Left forelimb (tissue), 1 donor: ENCODE measurements at places on chromosomes 7 and 10.

DNA sequence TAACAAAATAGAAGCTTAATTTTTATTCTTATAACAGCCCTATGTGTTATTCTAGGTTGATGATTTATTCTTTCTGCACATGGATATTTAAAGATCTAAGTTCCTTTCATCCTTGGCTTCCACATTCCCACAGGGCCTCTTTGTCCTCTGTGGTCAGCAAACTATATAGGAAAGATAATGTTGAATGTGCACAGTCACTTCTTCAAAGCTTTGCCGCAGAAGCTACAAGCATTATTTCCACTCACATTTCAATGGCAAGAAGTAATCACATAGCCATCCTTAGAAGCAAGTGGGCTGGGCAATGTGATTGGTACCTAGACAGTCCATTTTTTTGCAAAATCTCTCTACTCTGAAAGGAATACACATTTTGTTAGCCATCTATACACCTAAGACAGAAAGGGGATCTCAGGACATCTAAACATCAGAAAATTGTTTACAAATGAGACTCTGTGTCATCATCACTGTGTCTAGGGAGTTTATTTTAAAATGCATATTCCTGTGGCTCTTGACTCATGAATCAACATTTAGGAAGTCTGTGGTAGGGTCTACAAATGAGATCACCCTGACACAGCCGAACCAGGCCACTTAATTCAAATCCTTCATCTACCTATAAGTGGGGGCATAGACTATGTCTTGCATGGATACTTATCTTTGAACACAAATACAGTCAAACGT lies 1060.5 kb downstream of the XPNPEP1 start:
- DNase-seq = no peak

DNA sequence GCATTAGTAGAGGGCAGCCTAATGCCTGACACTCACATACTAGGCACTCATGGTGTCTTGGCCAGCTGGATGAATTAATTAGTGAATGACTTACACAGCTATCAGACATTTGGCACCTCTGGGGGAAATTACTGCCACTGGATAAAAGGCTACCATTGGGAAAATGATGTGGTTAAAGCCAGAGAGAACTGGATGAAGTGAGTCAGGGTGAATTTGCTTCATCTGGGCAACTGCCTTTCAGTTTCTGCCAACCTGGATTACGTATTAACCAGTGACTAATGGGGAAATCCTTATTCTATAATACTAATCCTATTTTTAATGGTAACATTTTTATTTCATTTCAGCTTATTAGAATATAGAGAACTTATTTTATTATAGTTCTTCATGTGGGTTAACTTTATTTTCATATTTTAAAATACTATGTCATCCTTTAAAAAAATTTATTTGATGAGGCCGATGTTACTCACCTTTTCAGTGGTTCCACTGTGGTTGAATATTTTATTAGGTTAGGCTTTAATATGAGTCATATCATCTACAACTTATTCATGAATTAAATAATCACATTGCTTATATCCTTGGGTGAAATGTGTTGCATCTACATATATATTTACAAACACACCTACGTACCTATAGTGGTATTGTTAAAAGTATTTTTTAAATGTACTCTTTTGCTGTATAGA lies 85.6 kb upstream of the CAPZA2 start:
- no peak for DNase-seq

DNA sequence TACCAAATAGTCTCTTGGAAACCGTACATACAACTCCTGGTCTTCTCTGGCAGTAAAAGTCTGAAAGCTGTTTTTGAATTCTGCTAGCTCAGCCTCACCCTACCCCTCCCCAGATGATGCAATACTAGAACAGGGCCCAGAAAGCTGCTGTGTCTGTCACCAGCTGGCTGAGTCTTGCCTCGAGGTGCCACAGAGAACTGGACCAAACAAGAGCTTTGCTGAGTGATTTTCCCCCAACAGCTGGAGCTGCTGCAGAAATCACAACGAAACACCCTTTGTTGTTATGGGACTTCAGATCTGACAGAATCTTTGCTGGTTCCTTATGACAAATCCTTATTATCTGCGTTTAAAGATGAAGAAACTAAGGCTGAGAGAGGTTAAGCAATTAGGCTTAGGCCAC lies 134.1 kb downstream of the SPAG6 start:
- DNase-seq = no peak

GRCh38 chr7:335358-336148 lies 45.6 kb downstream of the FOXL3 start:
- no peak for DNase-seq

DNA sequence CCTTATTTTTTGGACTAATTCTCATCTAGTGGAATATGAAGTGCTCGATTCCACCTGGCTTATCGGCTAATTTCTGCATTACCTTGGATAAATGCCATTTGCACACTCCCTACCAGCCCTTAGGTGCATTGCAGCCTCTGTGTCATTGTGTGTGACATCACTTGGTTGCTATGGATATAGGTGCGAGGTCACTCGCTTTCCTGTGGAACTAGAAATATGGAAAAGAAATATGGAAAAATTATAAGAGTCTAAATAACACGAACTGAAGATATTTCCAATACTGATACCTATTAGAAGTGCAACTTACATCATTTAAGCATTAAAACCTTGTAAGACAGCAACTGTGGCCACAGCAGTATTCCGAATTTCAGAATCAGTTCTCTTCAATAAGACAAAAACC lies 2.0 kb downstream of the YWHAG start:
- no peak for DNase-seq

GRCh38 chr10:56823849-56824248 lies 462.8 kb upstream of the ZWINT start:
- DNase-seq = no peak

DNA sequence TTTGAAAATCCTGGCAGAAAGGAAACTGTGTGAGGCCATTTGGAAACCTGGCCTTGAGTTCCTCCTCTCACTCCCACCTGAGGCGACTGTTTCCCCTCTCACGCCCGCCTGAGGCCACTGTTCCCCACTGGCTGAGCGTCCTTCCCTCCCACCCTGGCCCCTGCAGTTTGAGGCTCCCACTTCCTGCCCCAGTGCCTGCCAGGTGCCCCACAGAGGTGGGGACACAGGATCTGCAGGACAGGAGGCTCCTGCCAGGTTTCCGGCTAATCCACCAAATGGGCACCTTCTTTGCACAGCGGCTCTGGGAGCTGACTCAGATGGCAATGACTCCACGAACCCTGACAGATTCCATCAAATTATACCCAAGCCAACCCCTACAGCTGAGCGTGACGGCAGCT lies 24.3 kb upstream of the LARP4B start:
- DNase-seq = no peak

DNA sequence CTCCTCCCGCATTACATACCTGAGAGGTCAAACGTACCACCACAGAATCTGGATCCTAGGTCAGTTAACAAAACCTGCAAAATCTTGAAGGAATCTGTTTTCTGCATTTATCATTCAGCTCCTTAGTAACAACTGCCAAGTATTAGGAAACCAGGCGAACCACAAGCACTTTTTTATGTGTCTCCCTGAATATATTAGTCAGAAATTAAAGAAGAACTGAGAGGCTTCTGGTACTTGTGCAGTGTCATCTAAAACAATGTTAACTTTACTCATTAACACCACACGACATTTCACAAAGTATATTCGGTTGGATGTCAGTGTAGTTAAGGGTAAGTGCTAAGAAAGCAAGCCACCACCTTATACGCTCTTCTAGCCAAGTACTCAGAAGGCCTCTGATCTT lies 2.5 kb downstream of the CCDC6 start:
- no peak for DNase-seq

DNA sequence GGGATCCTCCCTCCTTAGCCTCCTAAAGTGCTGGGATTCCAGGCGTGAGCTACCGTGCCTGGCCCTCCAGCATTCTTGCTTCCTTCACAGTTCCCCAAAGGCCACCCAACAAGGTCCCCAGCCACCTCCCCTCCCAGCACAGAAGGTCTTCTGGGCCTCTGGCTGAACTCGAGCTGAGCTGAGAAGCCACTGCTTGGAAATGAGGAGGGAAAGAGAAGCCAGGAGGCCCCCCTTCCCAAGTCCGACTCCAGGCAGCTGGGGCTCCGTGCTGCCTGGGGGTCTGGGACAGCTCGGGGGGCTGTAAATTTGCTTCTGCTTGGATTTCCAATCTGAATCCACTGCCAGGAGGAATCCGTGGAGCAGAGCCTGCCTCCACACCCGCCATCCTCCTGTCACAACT lies 5.5 kb upstream of the EPO start:
- no peak for DNase-seq

DNA sequence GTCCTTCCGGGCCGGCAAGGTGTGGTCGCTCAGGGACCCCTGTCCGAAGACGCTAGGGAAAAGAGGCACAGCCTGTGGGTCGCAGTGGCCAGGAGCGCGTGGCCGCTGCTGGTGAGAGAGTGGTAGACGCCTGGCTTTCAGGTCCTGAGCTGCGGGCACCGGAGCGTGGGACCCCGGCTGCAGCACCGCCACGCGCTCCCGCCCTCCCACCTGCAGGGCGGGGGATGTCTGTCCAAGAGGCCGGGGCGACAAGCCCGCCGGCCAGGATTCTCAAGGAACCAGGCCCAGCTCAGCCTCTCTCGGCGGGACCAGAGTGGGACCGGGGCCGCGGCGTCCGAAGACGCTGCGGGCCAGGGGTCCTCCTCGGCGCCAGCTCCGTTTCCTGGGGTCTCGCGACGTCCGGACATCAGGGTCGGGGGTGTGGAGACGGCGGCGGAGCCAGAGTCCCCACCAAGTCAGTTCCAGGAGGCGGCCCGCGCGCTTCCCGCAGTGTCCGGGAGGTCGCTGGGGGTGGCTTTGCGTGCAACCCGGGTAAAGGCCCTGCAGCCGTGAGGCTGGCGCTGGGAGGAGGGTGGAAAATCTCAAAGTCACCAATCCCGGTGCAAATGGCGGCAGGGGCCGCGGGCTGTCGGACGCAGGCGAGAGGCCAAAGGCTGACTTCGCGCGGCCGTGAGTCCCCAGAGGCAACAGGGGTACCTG lies 5.5 kb downstream of the ZNF503 start:
- DNase-seq = no peak
